Naive thymus-derived CD4-positive, alpha-beta T cell (primary cell): ENCODE measurements at places on chromosomes 7 and 10.

DNA sequence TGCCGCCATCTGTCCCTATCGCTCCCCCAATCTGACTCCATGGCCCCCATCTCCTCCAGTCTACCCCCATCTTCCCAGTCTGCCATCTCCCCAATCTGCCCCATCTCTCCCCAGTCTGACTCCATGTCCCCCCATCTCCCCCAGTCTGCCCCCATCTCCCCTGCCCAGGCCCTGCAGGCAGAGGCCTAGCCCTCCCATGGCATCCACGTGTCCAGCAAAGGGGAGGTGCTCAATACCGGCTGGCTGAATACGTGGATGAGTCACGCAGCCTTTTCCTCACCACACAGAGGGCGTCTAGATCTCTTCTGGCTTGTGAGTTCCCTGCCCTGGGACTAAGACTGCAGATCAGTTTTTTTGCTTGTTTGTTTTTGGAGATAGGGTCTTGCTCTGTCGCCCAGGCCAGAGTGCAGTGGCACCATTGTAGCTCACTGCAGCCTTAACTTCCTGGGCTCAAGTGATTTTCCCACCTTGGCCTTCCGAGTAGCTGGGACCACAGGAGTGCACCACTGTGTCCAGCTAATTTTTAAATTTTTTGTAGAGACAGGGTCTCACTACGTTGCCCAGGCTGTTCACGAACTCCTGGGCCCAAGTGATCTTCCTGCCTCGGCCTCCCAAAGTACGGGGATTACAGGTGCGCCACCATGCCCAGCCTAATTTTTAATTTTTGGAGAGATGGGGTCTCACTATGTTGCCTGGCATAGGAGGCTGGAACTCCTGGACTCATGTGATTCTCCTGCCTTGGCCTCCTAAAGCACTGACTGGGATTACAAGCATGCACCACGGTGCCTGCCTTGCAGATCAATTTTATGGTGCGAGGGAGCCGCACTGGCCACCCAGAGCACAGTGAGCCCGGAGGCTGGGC, 15.3 kb upstream of the GPR146 start:
- no peak for DNase-seq

DNA sequence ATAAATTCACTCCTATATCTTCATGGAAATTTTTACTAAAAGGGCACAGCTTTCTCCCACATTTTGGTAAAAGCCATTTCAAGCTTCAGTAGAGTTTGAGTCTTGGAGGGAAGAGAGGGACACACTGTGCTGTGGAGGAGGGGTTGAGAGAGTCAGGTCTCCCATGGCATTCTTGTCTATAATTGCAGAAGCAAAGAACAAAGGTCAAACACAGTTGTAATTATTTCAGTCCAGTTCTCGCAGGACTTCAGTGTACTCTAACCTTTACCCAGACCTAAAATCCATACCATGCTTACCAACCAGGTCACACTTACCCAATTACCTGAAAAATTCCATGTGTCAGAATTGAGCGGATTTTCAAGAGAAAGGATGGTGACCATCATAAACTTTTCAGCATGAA, 298.4 kb downstream of the XPNPEP1 start:
- no peak for DNase-seq

- DNase-seq, result no peak
These were observed 536.5 kb upstream of the MGMT start for GRCh38 chr10:128930515-128930914.

GRCh38 chr7:1459920-1460820, 900 bp upstream of the MICALL2 start:
- no peak for DNase-seq

GRCh38 chr10:14282276-14282675, 48.4 kb downstream of the FRMD4A start:
- no peak for DNase-seq

GRCh38 chr7:6530626-6531491, 20.4 kb downstream of the GRID2IP start:
- DNase-seq, result peak; percentile 51

GRCh38 chr7:120927454-120928103, 23.0 kb upstream of the ING3 start:
- DNase-seq, result no peak

DNA sequence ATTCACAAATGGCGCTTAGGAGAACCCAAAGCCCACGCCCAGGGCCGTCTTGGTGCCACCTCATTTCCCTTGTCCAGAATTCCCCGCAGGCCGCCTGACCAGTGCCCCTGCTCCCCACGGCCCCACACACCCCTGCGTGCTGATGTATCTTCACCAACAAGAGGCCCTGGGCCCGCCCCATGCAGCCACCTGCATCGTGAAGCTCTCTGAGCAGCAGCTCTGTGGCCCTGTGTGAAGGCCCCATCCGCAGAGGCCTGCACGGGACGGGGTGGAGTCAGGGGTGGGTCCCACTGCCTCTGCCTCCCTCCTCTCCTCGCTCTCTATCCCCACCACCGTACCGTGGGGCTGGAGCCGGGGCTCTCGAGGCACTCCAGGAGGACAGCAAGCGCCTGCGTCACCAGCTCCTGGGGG, 14.7 kb downstream of the BRAT1 start:
- no peak for DNase-seq

- DNase-seq, result no peak
These were observed 70.2 kb upstream of the ITGA8 start for GRCh38 chr10:15789793-15790525.

DNA sequence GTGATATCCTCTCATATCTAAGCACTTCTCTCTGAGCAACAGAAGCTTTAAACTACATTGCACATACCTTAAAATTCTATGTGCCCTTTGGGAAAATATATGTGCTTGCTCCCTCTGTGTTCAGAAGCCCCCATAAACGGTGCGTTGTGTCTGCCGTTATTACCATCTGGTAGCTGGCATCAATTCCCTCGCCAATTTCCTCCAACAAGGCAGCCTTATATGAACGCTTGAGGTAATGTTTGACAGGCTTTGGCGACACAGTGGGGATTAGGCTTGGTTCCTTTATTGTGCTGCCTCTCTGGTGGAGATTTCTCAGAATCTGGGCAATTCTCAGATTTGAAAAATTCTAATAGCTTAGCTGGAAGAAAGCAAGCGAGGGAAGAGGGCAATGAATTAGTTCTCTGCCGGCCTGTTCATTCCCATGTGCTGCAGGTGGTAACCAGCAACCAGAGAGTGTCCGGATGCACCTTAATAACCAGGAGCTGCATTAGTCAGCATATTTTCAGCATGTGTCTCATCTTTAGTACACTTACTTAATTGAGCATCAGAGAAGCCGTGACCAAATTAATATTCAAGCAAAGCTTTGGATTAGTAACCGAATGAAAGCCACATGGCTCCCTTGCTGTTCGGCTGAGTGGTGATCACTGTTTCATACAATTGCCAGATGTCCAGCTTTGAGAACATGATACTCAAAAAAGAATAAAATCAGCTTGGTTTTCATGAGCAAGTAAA, 7.3 kb upstream of the PPP1R17 start:
- no peak for DNase-seq

GRCh38 chr7:46603780-46604179, 682.7 kb upstream of the IGFBP3 start:
- DNase-seq, result no peak

GRCh38 chr7:121546632-121547543, 150.8 kb upstream of the FAM3C start:
- no peak for DNase-seq

- no peak for DNase-seq
These were observed 125.5 kb downstream of the PTPN20 start for GRCh38 chr10:47036771-47037170.

DNA sequence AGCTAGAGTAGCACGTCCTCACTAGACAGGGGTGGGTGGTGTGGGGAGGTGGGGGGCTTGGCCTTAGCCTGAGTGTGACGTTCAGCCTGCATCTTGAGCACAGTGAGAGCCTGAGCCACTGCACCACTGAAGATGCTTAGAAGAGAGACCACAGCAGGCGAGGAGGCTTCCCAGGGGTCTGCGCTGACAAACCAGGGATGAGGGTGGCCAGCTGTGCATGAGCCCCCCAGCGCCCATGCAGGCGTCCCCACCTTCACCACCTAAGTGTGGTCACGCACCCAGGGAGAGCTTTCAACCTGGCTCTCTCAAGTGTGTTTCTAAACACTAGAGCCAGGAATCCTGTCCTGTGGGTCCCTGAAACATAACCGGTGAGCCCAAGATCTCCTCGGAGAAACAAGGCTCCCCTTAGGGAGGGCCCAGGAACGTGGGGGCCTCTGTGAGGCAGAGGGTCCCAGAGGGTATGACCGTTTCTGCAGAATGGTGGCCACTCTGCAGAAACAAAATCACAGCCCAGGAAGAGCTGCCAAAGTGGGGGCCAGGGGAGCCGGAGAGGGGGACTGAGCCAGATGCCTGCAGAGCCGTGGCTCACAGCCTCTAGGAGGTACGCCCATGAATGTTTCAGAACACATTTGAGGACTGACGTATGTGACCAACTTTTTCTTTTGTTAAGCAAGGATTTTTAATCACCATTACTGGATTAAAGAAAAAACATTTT, 85.2 kb upstream of the INSIG1 start:
- no peak for DNase-seq

DNA sequence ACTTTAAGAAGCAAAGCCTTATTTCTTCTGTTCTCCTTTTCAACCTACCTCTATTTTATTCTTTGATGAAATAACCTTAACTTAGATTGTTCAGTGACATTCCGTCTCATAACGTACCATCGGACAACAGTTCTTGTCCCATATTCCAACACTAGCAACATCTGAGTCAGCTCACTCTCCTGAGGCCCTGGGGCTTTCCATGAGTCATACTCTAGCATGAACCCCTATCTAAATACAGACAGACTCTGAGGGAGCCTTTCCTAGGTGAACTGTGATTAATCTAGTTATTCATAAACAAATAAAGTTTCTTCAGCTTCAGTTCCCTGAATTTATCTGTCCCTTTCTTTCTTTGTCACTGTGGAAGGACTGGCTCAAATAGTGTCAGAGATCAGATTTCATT, 168.7 kb upstream of the LYZL1 start:
- no peak for DNase-seq

- no peak for DNase-seq
These were observed 50.1 kb downstream of the SFTPD start for GRCh38 chr10:79898597-79899325.
